Stomach (tissue), 19 donors: ENCODE measurements at places on chromosomes 6 and 20. TPM values are rescaled to one million over a fixed set of nuclear protein-coding genes. Genes with fewer than 3 reads are reported as not detected.

- peaks cover 9% of the 10 kb centered on the region for H3K4me1 ChIP-seq
- H3K27me3 ChIP-seq: no peaks in the 10 kb centered on the region
- no peak for DNase-seq
- H3K36me3 ChIP-seq: no peaks in the 10 kb centered on the region
Observed at GRCh38 chr20:24782301-24782700, 166.8 kb upstream of the CST7 start.

DNA sequence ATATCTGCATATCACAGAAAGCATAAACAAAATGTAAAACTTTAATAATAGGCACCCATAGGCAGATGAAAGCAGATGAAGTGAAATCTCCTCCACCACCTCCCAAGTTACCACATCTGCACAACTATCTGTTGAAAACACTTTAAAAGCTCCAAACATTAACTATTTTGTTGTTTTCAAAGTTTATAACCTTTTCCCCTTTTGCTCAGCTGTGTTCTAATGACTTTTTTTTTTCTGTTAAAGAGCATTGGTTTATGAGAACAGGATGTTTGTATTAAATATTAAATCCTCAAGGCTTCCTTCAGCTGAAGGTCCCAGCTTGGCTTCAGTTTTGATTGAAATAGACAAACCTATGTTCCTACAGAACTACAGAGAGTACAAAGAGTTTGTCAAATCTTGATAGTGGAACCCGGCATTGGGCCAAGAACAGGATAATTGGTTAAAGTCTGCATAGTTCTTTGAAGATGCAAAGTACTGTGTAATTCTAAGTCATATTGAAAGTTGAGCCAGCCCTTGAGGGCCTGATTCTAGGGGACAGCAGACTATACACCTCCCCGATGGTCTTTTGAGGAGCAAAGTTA lies 255.1 kb upstream of the JAG1 start:
- no peaks in the 10 kb centered on the region for H3K36me3 ChIP-seq
- DNase-seq: no peak
- H3K4me3 ChIP-seq: no peak overlapping the region
- peaks cover 6% of the 10 kb centered on the region for H3K4me1 ChIP-seq
- no peaks in the 10 kb centered on the region for H3K27me3 ChIP-seq

DNA sequence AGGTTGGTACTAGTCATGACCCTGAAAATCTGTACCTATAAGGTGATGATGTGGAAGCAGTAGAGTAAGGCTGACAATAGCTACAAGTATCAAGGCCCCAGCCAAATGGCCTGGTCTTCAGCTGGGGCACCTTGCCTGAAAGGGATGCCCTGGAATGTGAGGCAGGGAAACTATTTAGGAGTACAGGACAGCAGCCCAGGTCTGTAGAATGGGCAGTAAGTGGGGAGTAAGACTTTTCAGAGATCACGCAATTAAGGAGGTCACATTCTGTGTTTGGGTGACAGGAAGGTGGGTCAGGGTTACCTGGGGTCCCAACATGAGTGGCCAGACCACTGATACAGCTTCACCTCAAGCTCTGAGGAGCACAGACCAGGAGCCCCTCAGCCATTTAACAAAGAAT lies 9.4 kb downstream of the SLC35F1 start:
- peaks cover 12% of the 10 kb centered on the region for H3K4me1 ChIP-seq
- H3K36me3 ChIP-seq: no peaks in the 10 kb centered on the region
- no peak overlapping the region for H3K4me3 ChIP-seq
- H3K27me3 ChIP-seq: peaks cover 27% of the 10 kb centered on the region
- no peak for DNase-seq

- no peak overlapping the region for H3K27ac ChIP-seq
- no peaks in the 10 kb centered on the region for H3K36me3 ChIP-seq
- H3K4me3 ChIP-seq: no peak overlapping the region
- peaks cover 11% of the 10 kb centered on the region for H3K4me1 ChIP-seq
- DNase-seq: no peak
Observed at GRCh38 chr20:1779567-1779966, 115.6 kb upstream of the SIRPA start.

DNA sequence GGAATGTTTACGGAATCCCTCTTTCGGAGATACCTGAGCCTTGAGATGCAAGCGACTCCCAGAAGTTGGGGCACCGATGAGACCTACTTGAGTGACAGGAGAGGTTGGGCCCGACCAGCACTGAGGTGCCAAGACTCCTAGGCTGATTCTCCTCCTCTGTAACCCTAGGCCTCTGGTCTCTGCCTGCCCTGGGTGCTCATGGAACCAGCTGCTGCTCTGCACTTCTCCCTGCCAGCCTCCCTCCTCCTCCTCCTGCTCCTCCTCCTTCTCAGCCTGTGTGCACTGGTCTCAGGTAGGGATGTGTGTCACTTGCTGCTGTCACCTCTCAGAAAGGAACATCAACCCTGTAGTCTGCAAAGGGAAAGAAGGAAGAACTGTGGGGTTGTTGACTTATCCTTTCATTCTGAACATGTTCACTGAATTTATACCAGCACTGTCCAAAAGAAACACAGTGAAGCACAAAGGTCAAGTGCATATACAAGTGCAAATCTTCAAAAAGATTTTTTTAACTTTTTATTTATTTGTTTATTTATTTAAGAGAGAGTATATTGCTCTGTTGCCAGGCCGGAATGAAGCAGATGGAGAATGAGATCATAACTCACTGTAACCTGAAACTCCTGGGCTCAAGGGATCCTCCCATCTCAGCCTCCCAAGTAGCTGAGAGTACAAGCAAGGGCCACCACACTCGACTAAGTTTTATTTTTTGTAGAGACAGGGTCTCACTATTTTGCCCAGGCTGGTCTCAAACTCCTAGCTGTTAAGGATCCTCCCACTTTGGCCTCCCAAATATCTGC lies 913 bp downstream of the BTN2A2 start:
- peak overlapping the region; percentile 82 for H3K4me3 ChIP-seq
- peaks cover 12% of the 10 kb centered on the region for H3K36me3 ChIP-seq
- no peaks in the 10 kb centered on the region for H3K27me3 ChIP-seq
- peak; percentile 55 for DNase-seq
- H3K4me1 ChIP-seq: peaks cover 6% of the 10 kb centered on the region

- peak; percentile 44 for DNase-seq
- H3K27me3 ChIP-seq: no peaks in the 10 kb centered on the region
- H3K27ac ChIP-seq: no peak overlapping the region
Observed at GRCh38 chr6:116444092-116444491, 17.1 kb upstream of the CALHM6 start.

- no peaks in the 10 kb centered on the region for H3K36me3 ChIP-seq
- H3K27me3 ChIP-seq: no peaks in the 10 kb centered on the region
Observed at GRCh38 chr6:110800839-110801196, 14.5 kb downstream of the CDK19 start.

GRCh38 chr20:17439616-17440296 lies 91.4 kb downstream of the BFSP1 start:
- H3K27me3 ChIP-seq: no peaks in the 10 kb centered on the region
- DNase-seq: no peak
- peaks cover 12% of the 10 kb centered on the region for H3K4me1 ChIP-seq
- H3K36me3 ChIP-seq: no peaks in the 10 kb centered on the region
- no peak overlapping the region for H3K27ac ChIP-seq

GRCh38 chr20:36885356-36885755 lies 9.4 kb downstream of the TLDC2 start:
- H3K36me3 ChIP-seq: peaks cover 17% of the 10 kb centered on the region
- H3K27ac ChIP-seq: no peak overlapping the region
- peaks cover 15% of the 10 kb centered on the region for H3K4me1 ChIP-seq
- no peak overlapping the region for H3K4me3 ChIP-seq
- no peak for DNase-seq
- H3K27me3 ChIP-seq: no peaks in the 10 kb centered on the region

DNA sequence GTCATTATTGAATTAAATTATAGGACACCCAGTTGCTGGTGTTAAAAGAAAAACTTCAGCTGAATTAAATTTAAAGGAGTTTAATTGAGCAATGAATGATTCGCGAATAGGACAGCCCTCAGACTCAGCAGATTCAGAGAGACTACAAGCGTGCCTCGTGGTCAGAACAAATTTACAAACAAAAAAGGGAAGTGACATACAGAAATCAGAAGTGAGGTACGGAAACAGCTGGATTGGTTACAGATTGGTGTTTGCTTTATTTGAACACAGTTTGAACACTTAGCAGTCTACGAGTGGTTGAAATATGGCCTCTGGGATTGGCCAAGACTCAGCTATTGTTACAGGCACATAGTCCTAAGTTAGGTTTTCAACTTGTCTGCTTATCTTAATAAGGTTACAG lies 25.8 kb upstream of the TNFRSF21 start:
- H3K27ac ChIP-seq: no peak overlapping the region
- no peak for DNase-seq
- H3K27me3 ChIP-seq: no peaks in the 10 kb centered on the region
- no peaks in the 10 kb centered on the region for H3K36me3 ChIP-seq
- no peak overlapping the region for H3K4me3 ChIP-seq
- H3K4me1 ChIP-seq: no peaks in the 10 kb centered on the region

DNA sequence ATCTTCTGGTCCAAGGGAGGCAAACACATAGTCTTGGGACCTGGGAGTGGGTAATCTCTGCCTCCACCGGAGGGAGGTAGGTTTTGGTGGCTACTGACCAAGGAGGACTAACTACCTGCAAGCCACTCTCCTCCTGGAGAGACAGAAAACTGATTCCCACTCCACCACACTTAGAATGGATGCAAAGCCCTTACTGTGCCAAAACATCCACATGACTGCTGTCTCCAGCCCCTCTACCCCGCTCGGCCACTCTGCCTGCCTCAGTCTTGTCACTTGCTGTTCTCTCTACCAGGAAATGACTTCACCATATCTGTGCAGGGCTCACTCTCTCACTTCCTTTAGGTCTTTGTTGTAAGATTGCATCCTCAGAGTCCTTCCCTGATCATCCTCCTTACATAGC lies 129.5 kb upstream of the ARG1 start:
- no peak overlapping the region for H3K4me3 ChIP-seq
- peak; percentile 9 for DNase-seq
- no peaks in the 10 kb centered on the region for H3K4me1 ChIP-seq
- no peaks in the 10 kb centered on the region for H3K27me3 ChIP-seq
- no peak overlapping the region for H3K27ac ChIP-seq

DNA sequence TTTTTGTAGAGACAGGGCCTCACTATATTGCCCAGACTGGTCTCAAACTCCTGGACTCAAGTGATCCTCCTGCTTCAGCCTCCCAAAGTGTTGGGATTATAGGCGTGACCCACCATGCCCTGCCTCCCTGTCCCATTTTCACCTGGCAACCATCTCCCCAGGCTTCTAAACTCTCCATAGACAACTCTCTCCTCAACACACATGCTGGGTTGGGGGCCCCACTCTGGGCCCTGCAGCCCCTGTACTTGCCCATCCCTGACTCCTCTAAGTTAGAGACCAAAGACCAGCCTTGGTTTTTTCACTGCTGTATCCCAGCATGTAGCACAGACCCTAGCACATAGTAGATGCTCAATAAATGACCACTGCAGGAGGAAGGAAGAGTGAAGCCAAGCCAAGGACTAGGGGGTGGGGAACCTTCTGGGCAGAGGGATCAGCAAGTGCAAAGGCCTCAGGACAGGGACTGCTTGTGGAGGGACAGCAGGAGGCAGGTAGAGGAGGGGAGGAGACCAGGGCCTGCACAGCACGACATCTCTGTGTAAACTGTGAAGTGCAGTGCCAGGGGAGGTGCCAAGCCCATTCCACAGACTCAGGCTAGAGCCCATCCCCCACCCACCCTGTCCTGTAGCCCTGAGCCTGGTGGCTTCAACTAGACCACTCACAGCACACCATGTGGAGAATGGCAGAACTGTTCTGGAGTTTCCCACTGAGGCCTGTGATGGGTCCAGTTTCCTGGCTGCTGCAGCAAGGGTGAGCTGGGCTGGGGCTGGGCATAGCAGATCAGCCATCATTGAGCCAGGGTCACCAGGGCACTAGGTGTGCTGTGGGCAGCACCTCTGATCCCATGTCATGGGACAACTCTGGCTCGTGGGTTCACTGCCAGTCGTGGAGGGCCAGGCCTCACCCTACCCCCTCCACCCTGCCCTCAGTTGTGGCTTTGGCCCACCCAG lies 3.4 kb upstream of the SRC start:
- peaks cover 43% of the 10 kb centered on the region for H3K4me1 ChIP-seq
- no peak overlapping the region for H3K4me3 ChIP-seq
- no peak for DNase-seq
- H3K27ac ChIP-seq: no peak overlapping the region

GRCh38 chr6:36599791-36600209 lies 5.6 kb downstream of the SRSF3 start:
- DNase-seq: peak; percentile 63
- no peak overlapping the region for H3K27ac ChIP-seq
- H3K27me3 ChIP-seq: no peaks in the 10 kb centered on the region
- peaks cover 73% of the 10 kb centered on the region for H3K4me1 ChIP-seq

GRCh38 chr20:23212011-23212410 lies 125.9 kb upstream of the CD93 start:
- H3K27me3 ChIP-seq: no peaks in the 10 kb centered on the region
- H3K27ac ChIP-seq: no peak overlapping the region

- H3K27ac ChIP-seq: peak overlapping the region; percentile 81
- no peaks in the 10 kb centered on the region for H3K36me3 ChIP-seq
- H3K4me3 ChIP-seq: peak overlapping the region; percentile 26
- peaks cover 45% of the 10 kb centered on the region for H3K4me1 ChIP-seq
- H3K27me3 ChIP-seq: no peaks in the 10 kb centered on the region
Observed at GRCh38 chr6:32087574-32088486, 21.3 kb downstream of the TNXB start.

DNA sequence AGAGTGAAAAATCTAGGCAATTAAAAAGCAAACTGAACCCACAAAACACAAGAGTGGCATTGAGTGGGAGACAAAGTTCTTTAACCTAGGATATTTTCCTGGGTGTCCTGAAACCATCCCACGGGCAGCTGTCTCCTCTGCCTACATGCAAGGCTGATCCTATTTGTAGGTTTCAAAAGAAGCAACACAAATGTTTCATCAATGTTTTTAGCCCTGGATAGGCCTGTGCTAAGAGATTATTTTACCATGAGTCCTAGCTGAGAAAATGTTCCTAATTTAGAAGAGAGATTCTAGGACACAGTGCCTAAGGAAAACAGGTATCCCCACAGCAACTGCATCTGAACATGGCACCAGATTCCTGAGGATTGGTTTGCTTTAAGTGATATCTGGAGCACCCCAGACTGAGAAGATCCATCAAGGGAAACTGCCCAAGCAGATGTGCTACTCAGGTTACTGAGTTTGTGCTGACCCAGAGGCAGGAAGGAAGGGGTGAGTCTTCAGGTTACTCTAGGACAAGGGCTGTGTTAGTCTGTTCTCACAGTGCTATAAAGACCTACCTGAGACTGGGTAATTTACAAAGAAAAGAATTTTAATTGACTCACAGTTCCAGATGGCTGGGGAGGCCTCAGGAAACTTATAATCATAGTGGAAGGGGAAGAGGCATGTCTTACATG lies 111.6 kb upstream of the UST start:
- no peak overlapping the region for H3K4me3 ChIP-seq
- no peaks in the 10 kb centered on the region for H3K36me3 ChIP-seq
- H3K4me1 ChIP-seq: no peaks in the 10 kb centered on the region
- no peaks in the 10 kb centered on the region for H3K27me3 ChIP-seq
- DNase-seq: no peak

- no peaks in the 10 kb centered on the region for H3K27me3 ChIP-seq
- peaks cover 22% of the 10 kb centered on the region for H3K4me1 ChIP-seq
- DNase-seq: no peak
Observed at GRCh38 chr6:161031721-161032495, 40.3 kb downstream of the MAP3K4 start.

The CGA gene
- total RNA-seq: not detected

The TP53TG5 gene
- total RNA-seq: not detected

The MYMX gene
- not detected for total RNA-seq

The SAMD3 gene
- not detected for total RNA-seq

The FOXC1 gene
- total RNA-seq: 4.9 TPM
